ENCODE measurements at places on chromosomes 16 and 17.

- no peak for DNase-seq
Measured at GRCh38 chr17:6498901-6499540, 54.8 kb downstream of the PIMREG start.

DNA sequence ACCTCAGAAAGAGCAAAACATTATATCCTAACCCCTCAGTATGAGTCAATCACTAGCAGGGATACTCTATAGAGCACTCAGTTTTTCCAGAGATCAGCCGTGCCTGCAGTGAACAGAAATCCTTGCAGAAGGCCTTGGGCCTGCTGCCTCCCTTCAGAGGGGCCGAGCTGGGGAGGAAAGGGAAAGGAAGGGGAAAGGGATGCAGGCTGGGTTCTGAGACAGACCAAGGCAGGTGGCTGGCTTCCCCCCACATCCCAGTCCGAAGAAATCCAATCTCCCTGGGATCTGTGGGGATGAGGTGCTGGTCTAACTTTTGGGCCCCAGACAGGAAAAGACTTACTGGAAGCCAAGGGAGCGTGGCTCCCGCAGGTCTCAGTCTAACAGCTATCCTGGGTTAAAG, 25.3 kb downstream of the SRL start:
- DNase-seq, result no peak

DNA sequence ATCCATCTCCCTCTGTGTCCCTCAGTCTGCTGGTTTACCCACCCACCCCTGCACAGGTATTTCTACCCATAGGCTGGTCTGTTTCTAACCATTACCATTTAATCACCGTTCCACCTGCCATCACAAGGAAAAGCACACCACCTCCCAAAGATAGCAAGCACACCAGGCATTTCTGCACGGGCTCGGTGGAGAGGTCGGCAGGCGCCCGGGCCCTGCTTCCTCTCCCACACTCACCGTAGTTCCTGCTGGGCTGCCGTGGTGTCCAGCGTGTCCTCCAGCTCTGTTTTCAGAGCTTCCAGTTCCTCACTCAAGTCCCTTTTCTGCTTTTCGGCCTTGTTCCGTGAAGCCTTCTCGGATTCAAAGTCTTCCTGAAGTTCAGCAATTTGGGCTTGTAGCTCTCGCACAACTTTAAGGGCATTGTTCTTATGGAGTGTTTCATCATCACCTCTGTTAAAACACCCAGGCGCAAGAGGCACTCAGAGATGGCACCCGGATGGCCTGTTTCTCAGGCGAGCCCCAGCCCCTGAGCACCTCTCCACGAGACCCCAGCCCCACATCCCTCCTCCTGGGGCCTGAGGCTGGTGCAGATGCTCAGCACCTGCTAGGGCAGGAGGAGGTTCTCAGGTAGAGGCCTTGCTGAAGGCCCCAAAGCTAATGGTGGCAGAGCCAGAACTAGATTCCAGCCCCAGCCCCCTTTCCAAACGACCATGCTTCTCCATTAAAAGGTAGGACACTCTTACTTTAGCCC, 69.0 kb downstream of the NDEL1 start:
- no peak for DNase-seq

DNA sequence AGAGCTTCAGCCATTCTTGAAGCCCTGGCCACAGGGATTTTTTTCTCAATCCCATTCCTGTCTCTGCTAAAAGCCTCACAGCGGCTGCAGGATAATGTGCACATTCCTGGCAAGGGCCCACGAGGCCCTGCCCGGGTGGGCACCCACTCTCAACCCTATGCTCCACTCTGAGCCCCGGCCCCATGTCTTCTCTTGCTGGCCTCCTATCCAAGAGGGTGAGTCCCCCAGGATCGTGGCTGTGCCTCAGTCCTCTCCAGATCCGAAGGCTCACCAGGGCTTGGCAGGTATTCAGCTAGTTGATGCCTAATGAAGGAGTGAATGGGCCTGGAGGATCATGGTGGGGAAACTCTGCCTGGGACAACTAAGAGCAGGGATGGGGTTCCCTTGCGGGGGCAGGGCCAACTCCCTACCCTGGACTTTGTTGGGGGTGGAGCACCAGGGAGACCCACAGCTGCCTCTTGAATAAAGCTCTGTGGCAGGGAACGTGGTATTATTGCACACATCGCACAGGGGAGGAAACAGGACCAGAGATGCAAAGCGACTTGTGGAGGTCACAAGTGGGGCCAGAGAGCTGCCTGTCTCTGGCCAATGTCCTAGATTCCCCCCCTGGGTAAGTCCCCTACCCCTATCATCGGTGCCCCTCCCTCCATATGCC, 5.4 kb downstream of the ARHGAP27 start:
- DNase-seq, result no peak

- DNase-seq, result no peak
Measured at GRCh38 chr16:55036371-55036821, 105.7 kb downstream of the IRX5 start.

DNA sequence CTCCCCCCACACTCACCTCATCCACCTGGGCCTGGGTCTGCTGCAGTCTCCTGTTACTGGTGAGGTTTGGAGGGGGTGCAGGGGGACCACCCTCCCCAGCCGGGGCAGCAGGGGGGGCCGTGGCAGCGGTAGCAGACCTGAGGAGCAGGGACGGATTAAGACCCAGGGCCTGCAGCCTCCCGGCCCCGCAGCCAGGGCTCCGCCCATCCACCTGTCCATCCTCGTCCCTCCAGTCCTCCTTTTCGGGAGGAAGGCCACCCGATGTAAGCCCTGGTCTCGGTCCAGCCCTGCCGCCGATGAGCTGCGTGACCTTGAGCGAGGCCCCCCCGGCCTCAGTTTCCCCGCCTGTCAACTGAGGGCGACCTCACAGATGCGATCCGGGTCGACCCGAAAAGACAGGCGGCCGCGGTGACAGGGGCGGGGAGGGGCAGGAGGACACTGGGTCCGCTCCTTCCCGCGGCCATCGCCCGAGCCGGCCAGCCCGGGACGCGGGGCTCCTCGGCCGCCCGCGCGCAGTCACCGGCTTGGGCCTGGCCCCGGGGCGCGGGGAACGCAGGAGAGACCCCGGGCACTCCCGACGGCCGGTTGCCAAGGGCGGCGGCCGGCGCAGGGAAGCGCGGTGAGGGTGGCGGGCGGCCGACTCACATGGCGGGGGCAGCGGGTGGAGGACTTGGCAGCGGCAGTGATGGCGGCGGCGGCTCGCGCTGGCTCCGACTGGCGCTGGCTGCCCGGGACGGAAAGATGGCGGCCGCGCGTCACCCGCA, at the start of gene VAMP2:
VAMP2 (minus strand) TSS at position 716 of the 764 bp plus-strand sequence; CDS start at position 647, 69 bp downstream.
- peak; percentile 69 for DNase-seq

- DNase-seq, result no peak
Measured at GRCh38 chr16:86317813-86318650, 192.3 kb upstream of the FOXF1 start.

GRCh38 chr16:84544031-84544773, 39.7 kb upstream of the MEAK7 start:
- DNase-seq, result no peak

- DNase-seq, result no peak
Measured at GRCh38 chr17:10368561-10368960, 4.2 kb downstream of the MYH13 start.

GRCh38 chr17:20983359-20983637, 59.5 kb downstream of the USP22 start:
- DNase-seq, result no peak

DNA sequence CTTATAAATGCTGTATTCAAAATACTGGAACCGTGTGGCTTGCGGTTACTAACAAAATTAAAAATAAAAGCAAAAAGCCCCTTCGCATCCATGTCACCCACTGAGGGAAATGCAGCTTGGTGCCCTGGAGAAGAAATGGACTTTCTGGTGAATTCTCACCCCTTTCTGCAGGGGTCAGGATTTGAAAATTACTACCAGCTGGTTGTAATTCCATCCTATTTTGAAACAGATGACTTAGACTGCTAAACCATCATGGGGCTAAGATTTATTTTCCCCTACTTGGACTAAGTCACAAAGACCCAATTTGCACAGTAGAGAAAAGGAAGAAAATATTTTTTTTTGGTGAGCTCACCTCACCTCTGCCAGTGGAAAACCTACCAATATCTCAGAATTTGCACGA, 111.4 kb upstream of the MYOCD start:
- no peak for DNase-seq

DNA sequence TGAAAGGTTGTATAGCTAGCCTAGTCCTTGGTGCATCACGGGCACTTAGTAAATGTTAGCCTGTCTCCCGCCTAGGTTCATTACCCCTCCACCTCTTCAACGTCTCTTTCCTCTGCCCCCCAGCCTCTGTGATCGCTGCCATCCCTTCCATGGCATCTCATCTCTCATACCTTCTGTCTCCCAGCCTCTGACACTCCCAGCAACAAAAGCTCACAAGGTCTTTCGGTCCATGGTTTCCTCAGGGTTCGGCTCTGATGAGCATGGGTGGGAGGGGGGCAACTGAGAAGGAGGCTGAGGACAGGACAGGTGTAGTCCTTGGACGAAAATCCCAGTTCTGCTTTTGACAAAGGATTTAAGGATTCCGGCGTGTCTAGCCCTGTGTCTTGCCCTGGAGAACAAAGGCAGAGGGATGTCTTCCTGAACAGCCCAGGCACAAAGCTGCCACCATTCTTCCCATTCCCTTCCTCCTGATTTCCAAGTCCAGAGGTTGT, 16.7 kb downstream of the CCR7 start:
- no peak for DNase-seq

GRCh38 chr16:20740901-20741521, 607 bp downstream of the THUMPD1 start:
- peak; percentile 93 for DNase-seq

DNA sequence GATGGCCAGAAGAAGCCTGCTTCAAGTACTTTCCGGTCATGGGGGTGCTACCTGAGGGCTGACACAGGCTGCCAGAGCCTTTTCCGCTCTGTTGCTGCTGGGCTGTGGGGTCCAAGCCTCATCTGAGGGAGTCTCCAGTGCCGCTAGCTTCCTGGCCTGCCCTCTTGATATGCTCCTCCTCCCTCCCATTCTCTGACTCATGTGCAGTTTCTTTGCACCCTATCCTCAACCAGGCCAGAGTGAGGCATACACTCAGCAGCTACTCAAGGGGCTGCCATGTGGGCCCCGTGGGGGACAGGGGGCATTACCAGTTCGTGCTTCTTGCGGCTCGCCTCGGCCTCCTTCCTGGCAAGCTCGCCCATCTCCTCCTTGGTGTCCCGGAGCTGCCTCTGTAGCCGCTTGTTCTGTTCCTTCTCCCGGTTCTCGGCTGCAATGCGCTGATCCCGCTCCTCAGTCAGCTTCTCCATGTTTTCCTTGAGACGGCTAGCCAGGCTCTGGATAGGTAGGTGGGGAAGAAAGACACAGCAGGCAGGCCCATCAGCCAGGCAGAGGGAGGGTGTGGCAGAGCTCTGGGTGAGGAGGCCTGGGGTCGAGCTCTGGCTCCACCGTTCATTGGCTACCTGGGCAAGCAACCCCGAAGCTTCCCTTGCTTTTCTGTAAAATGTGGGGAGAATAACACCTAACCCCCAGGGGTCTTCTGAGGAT, 43.8 kb downstream of the PIPOX start:
- no peak for DNase-seq

DNA sequence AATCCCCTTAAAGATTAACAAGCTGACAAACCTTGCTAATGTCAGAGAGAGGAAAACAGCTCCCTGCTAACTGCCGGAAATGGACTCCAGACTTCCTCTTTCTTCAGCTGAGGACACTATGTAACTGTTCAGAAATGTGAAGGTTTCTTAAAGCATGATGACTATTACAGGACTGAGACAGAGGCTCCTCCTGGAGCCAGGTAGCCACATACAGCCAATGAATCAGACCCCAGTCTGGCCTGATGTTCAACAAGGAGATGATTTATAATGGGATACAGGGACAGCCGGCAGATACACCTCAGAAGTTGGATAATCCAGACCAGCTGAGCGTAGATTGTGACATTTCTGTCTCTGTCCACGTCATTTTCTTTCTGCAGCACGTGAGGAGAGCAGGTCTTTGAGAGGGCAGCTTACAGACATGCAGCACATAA, 216.2 kb downstream of the HS3ST3A1 start:
- no peak for DNase-seq

Data from RPMI8226 (cell line).